ENCODE measurements at places on chromosomes 3 and 15.

- no peak for DNase-seq
Measured at GRCh38 chr3:89184151-89184995, 77.0 kb downstream of the EPHA3 start.

DNA sequence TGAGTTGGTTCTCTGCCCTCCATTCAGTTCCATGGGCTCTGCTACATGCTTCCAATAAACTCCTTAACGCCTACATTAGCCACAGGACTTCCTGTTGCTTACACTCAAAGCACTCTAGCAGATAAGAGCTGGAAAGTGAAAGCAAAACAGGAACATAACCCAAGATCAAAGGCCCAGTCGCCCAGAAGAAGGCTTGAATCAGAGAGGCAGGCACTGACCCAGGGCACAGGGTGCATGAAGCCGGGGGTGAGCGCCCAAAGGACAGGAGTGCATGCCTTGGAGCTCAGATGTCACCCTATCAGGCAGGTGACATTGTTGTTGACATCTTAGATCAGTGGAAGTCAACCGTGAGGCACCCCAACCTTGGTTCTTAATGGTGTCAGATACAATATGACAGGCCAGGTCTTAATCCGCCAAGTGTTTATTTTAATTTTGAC lies 235.1 kb downstream of the UACA start:
- DNase-seq = no peak

- no peak for DNase-seq
Measured at GRCh38 chr15:51780636-51781035, 29.2 kb downstream of the TMOD2 start.

- no peak for DNase-seq
Measured at GRCh38 chr3:10421996-10422395, 83.4 kb downstream of the ATP2B2 start.

DNA sequence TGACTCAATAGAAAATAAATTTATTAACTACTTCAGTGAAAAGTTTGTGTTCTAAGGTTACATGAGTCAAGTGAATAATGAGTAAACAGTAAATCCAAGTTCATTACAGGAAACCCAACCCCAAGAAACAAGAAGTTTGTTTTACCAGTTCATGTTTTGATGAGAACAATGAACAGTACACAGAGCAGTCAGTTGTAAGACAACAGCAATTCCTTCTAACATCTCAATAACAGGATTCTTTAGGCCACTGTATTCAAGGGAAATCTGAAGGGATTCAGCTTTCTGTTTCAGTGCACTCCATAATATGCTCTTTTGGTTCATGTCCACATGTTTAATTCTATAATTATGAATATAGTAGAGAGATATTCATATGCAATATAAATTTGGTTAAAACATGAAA lies 18.4 kb downstream of the ATR start:
- DNase-seq = no peak

DNA sequence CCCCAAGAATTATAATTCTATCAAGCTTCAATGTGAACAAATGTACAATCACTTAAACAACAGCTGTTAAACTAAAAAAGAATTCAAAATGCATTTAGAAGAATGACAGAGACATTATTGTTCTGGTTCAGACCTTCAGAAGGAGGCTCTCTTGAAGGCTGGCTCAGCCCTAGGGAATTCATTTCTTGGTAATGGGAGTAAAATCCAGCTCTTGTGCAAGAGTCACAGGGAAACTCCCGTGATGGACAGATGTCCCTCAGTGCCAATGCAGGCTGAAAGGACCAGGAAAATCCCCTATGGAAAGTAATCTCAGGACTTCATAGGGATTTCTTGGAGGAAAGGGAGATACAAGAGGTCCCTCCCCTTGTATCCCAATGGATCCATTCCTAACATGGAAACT lies 149.9 kb upstream of the STT3B start:
- DNase-seq = no peak

GRCh38 chr15:60573936-60574335 lies 95.0 kb upstream of the ICE2 start:
- no peak for DNase-seq

- DNase-seq = no peak
Measured at GRCh38 chr3:30156586-30157498, 449.6 kb upstream of the TGFBR2 start.

GRCh38 chr15:70447928-70448698 lies 315.2 kb downstream of the UACA start:
- no peak for DNase-seq

DNA sequence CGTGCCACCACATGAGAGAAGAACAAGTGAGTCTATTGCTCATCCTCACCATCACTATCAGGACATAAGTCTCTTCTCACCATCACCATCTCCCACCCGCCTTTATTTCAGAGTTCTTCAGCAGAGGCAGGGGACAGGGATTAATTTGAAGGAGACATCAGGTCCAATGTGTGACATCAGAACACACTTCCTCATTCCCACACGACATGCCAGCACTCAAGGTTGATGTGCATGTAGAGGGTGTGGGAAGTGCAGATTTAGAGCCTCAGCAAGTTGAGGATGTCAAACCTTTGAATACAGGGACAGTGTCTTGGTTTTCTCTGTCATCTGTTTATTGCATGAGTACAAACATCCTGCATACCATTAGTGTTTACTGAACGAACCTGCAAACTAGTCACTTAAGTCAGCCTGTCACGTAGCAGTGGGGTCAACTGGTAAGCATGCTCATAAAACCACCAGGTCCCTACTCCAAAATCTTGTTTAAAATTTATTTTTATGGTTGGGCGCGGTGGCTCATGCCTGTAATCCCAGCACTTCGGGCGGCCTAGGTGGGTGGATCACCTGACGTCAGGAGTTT lies 104.4 kb downstream of the MYLK start:
- DNase-seq = no peak

DNA sequence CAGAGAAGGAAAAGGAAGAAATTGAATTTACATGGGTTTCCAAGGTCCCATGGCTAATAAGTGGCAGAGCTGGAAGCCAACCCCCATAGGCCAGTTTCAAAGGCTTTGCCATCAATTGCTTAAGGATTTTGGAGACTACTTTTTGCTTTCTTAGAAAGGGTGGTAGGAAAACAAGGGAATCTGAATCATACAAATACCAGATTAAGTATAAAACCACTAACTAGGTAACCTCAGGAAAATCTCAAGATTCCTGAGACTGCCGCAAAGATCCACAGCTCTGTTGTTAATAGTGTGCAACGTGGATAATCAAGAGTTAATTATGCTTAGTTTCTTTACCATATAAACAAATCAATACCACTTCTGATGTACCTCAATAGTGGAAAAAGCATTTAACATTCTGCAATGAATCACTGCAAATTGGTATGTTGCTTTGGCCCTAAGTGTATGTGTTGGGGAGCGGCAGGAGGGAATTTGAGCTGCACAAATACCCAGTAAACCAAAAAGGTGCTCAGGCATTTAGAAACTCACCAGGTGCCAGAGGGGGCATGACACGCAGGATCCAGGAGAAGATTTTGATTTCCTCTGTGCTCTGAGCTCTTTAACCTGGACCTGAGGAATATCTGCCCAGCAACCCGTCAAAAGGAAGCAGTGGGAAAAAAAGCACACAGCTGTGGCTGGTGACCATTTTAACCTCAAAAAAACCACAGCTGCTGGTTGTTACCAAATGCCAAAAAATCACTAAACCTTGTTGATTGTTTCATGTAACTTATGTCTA lies 22.0 kb downstream of the AADAC start:
- DNase-seq = no peak

DNA sequence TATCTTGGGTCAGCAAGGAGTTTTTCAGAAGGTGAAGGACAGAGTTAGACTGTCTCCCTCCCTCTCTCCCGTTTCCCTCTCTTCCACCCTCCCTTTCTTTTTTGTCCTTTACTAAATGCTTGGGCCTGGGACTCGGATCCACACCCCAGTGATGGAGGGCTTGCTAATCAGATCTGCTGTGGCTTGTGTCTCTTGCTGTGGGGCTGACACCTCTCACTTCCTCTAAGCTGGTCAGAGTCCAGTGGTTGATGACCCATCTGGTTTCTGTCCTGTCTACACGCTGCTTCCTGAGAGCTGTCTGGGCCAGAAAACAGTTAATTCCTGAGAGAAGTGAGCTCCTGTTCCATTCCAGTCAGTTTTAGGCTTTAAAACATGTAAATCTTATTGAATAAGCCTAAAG lies 849 bp downstream of the TRAK1 start:
- no peak for DNase-seq

DNA sequence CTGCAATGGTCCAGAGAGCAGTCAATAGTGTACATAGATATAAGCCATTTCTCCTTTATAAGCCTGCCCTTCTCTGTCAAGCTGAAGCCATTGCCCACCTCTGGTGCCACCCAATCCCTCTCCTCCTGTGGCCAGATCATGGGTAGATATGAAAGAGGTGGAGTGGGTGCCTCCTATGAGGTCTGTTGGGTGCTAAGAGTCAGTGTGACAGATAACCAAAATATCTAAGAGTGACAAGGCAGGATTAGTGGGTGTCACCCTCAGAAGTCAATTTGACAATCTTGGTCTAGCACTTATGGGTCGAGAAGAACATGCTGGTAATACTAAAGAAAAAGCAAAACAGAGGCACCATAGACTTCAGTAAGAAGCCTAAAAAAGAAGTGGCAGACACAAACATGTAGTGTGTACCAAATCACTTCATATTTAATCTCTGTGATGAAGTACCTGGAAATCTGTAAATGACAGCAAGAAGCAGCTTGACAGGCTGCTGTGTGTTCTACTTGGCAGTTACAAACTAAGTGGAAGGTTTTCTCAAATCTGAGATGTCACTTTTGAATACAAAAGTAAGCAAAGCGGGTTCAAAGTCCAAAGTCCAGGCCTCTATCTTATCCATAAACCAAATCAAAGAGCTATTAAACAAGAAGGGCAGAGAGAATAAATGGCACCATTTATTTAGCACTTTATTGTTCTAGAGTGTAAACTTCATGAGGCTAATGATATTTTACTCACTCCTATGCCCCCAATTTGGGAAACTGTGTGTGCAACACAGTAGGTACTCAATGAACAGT lies 118.9 kb upstream of the EOMES start:
- DNase-seq = no peak

GRCh38 chr3:190562866-190563510 lies 49.1 kb downstream of the IL1RAP start:
- DNase-seq = no peak

GRCh38 chr3:78823859-78824258 lies 943.9 kb downstream of the ROBO1 start:
- DNase-seq = no peak

DNA sequence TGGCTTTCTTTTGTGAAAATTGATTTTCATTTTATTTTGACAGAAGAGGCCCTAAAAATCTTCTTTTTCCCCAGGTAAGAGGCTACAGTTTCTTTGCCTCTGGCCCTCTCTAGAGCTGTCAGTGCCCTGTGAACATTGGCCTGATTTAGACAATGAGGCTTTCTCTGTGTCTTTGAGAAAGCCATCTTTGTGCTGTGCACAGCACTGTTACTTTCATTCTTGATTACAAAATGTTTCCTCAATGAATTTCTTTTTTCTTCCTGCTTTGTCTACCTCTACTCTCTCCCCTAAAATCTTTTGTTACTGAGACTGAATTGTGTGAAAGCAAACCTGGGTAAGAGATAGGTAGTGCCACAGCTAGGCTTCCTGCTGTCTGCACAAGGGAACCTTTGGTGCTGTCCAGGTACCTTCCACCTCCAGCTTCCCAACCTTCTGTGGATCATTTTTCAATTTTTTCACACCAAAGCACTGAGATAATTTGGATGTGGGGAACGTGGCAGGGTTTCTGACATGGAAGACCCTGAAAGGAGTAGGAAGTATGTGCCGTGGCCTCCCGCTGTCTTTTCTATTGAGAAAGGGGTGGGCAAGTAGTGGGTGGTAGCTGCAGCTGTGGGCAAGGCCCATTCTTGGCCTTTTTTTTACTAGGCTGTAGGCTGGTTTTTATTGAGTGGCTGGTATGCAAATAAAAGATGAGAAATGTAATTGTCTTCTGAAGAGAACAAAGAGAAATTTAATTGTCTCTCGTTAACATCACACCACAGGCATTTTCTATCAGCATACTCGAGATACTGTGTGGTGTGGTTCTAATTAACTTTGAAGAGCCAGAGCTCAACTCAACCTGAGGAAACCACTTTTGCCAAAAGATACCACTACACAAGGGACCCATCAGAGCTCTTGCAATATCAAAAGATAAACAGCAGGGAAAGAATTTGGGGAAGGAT lies 21.0 kb downstream of the RAB8B start:
- DNase-seq = no peak

DNA sequence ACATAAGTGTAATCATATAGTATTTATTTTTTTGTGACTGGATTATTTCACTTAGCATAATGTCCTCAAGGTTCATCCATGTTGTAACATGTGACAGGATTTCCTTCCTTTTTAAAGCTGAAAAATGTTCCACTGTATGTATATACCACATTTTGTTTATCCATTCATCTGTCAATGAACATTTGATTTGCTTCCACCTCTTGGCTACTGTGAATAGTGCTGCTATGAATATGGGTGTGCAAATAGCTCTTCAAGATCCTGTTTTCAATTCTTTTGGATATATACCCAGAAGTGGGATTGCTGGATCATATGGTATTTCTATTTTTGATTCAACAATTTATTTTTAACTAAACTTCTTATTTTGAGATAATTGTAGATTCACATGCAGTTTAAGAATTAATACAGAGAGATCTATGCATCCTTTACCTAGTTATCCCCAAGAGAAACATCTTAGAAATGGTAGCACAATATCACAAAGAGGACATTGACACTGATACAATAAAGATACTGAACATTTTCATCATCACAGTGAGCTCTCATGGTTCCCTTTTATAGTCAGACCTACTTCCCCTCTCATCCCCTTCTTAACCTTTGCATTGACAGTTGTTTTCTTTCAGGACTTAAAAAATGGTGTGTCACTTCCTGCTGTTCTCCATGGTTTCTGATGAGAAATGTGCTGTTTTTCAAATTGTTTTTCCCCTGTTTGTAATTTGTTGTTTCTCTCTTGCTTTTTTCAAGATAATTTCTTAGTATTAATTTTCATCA lies 90.1 kb downstream of the SATB1 start:
- DNase-seq = no peak

- DNase-seq = no peak
Measured at GRCh38 chr15:42696626-42697025, 40.3 kb downstream of the CDAN1 start.

DNA sequence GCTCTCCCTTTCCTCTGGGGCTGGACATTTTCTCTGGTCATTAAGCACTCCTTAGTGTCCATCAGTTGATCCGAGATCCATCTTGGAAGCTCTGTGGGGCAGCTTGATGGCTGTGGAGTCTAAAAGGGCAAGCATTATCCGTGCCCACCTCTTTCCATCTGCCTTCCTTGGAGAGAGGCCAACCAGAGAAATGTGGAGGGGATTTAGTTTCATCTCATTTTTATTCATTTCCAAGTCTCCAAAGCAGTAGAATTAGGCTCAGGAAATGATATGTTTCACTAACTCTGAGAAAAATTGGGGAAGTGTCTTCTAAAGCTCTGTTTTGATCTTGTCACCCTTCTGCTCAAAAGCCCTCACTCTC lies 95.9 kb upstream of the KLHL25 start:
- DNase-seq = no peak

- peak; percentile 16 for DNase-seq
Measured at GRCh38 chr3:107206141-107206540, 171.1 kb upstream of the CCDC54 start.

GRCh38 chr3:136428167-136428566 lies 178.0 kb downstream of the PCCB start:
- DNase-seq = no peak

GRCh38 chr3:129463716-129464115 lies 23.7 kb downstream of the IFT122 start:
- DNase-seq = no peak

- no peak for DNase-seq
Measured at GRCh38 chr15:75696854-75697259, 15.8 kb downstream of the CSPG4 start.

- no peak for DNase-seq
Measured at GRCh38 chr3:125154800-125155269, 57.7 kb downstream of the SLC12A8 start.

GRCh38 chr15:45715528-45715927 lies 80.7 kb downstream of the SQOR start:
- DNase-seq = no peak

All from iPS DF 6.9 (cell line).